ENCODE measurements at places on chromosomes 2 and 18.
A peak's percentile ranks its signal among the peaks of the same experiment; 100 is the strongest.

DNA sequence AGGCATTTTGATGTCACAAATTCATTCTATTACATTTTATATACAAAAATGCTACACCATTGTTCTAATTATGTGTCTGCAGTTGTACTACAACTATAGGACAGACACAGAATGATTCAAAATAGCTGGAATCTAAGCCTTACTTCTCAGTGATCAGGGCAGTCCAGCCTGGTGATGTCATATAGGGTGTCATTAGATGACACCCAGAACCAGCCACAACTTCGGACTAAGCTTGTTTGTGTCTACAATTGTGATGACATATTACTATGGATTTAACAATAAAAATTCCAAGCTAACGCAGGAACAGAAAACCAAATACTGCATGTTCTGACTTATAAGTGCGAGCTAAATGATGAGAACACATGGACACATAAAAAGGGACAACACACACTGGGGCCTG is 31.0 kb downstream of the M1AP start:
- DNase-seq: no peak

DNA sequence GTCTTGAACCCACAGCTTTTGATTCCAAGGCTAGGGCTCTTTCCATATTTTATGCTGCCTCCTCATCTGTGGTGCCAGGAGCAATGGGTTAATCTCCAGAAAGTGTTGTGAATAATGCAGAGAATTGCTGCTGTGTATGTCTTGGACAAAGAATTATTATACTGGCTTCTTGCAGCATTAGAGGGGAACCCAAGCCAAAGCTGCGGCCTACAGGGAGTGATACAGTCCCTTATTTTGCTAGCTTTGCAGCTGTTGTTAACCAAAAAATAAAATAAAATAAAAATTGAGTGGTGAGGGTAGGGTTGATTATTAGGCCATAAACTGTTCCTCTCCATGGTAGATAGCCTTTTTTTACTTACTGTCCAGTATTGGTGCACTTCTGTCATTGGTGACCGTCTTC is 16.7 kb downstream of the WIPF1 start:
- DNase-seq: no peak

DNA sequence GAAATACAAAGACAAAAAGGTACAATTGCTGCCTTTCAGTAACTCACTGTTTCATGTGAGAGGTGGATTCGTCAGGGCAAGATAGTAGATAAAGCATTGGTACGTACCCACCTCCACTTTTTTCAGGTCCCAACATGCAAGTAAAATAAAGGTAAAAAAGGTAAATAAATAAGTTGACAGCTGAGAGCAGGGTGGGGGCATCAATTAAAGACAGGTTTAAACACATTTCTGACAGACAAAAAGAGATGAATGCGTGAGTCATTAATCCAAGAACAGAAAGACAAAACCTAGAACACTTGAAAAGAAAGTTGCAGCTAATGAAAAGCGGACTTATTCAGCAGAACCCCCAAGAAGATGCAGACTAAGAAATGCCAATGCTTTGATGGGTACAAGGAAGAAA is 979.6 kb upstream of the CDH2 start:
- no peak for DNase-seq

DNA sequence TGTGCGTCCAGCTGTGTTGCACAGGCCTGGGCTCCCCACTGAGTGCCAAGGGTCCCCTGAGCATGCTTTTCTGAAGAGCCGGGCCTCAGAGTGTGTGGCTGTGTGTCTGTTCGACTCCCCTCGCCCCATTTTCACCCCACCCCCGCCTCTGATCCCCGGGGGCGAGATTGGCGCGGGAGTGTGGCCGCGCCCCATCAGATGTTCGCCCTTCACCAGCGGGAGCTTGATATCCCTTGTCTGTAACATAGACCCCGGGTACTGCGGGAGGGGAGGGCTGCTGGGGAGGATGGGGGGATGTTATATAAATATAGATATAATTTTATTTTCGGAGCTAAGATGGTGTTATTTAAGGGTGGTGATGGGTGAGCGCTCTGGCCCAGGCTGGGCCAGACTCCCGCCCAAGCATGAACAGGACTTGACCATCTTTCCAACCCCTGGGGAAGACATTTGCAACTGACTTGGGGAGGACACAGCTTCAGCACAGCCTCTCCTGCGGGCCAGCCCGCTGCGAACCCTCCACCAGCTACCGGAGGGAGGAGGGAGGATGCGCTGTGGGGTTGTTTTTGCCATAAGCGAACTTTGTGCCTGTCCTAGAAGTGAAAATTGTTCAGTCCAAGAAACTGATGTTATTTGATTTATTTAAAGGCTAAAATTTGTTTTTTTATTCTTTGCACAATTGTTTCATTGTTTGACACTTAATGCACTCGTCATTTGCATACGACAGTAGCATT is 1.5 kb downstream of the RHOB start:
- no peak for DNase-seq

GRCh38 chr18:55982992-55983391 is 395.0 kb upstream of the TCF4 start:
- DNase-seq: no peak

GRCh38 chr2:230589497-230590015 is 123.1 kb upstream of the CAB39 start:
- peak; percentile 32 for DNase-seq

- no peak for DNase-seq
Measured at GRCh38 chr18:80143881-80144280, 34.8 kb downstream of the ADNP2 start.

GRCh38 chr2:796141-796985 is 119.2 kb upstream of the TMEM18 start:
- no peak for DNase-seq

- no peak for DNase-seq
Measured at GRCh38 chr18:46310258-46310657, 206.1 kb downstream of the HAUS1 start.

DNA sequence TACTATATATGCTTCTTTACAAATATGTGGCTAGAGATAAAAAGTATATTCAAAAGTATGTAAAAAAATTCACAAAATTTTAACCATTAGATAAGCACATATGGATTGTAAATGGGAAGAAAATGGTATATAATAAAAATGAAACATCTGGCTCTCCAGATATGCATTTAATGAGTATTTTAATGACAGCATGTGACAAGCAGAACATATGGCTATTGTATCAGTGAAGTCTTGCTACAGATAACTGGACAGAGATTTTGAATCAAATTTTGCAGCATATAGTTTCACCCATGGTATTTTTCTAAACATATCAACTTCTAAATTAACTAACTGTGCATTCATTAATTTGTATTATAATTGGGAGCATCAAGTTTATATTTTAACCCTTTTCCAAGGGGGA is 5.0 kb upstream of the ABCA12 start:
- no peak for DNase-seq

- DNase-seq: no peak
Measured at GRCh38 chr2:141848191-141848590, 282.6 kb downstream of the LRP1B start.

GRCh38 chr18:21914739-21915319 is 174.2 kb downstream of the MIB1 start:
- no peak for DNase-seq

- no peak for DNase-seq
Measured at GRCh38 chr18:9671214-9671613, 36.9 kb upstream of the RAB31 start.

- no peak for DNase-seq
Measured at GRCh38 chr2:9573013-9573720, 17.5 kb upstream of the ADAM17 start.

DNA sequence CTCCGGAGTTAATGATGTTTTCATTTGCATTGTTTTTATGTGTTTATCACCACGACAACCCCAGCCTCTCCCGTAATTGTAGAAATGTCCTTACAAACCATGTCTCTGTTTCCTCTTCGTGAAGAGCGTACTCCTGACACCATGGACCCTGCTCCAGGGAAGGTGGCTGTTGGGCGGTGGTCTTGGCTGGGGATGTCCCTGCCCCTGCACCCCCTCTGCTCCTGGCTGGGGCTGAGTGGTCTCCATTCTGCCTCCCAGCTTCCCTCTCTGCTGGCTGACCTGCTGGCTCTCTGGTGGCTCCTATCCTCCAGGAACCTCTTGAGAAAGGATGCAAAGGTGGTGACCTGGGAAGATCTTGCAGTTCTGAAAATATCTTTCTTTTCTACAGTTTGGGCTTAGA is 81.1 kb downstream of the ASB1 start:
- no peak for DNase-seq

DNA sequence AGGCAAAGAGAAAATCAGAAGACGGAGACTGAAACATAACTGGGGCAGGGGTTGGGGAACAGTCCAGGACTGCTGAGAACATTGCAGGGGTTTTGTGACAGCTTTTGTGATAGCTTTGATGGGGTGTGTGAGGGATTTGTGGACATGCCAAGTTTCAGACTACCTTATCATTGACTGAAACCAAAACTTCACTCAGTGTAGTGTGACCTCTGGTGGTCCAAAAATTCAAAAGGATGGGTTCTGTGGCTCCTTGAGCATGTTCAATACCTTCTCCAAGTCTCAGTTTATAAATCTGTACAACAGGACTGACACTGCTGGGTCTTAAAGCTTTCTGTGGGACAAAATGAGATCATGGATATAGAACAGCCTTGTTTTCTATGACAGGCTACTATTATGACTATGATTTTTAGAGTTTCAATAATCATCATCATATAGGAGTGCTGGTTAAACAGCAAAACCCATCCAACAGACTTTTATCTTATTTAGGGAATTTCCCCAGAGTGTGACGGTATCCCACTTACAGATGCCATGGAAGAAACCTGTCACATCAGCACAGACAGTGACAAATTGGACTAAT is 259.2 kb upstream of the SLC14A2 start:
- no peak for DNase-seq

DNA sequence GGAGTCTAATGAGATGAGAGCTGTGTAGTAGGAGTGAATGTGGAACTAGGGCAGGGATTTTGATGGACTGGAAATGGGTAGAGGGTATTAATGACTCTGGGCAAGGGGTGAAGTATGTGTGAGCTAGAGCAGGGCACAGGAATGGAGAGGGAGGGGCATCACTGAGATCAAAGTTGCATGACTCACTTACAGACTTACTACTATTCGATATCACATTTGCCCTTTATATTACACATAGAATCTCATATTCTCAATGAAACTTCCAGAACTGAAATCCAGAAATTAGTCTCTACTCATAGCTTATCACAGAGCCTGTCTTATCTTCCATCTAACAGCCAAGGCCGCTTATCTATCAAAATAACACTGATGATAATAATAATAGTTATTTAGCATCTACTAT is 20.0 kb upstream of the ITGB6 start:
- DNase-seq: no peak

DNA sequence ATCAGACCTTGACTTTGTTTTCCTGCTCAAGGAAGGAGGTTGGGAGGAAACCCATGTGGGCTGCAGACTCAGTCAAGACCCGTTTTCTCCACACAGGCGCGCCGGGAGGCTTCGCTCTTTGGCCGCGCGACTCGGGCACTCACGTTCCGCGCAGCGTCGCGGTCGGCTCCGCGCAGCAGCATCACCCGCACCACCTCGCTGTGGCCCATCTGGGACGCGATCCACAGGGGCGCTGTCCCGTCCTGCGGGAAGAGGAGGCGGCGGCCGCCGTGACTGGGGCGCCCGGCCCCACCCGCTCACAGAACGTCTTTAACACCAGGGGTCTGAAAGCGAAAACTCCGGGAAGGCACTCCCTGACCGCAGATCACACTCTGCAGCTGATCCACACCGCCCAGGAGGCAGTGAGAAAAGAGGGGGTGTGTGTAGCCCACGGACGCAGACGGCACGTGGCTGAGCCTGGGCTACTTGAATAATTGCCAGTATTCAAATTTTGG is 33.1 kb upstream of the NPC1 start:
- DNase-seq: peak; percentile 9

- no peak for DNase-seq
Measured at GRCh38 chr2:24521162-24521857, 30.3 kb downstream of the NCOA1 start.

DNA sequence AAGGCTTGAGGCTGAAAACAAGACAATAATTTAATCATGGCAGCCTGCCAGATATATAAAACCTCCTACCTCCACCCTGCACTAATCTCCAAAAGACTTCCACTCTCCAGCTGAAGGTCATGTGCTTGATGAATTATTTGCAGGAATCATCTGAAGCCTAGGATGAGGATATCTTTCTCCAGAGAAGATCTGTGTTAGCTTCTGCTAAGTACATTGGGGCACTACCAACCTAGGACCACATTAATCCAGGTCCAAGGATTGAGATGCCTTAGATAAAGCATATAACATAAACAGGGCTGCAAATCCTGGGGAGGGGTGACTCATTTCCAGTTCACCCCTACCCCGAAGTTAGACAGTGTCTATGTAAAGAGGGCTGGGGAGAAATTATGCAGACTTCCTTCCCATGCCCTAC is 80.5 kb upstream of the FRZB start:
- no peak for DNase-seq

- DNase-seq: no peak
Measured at GRCh38 chr2:71951718-71952404, 195.8 kb downstream of the CYP26B1 start.

DNA sequence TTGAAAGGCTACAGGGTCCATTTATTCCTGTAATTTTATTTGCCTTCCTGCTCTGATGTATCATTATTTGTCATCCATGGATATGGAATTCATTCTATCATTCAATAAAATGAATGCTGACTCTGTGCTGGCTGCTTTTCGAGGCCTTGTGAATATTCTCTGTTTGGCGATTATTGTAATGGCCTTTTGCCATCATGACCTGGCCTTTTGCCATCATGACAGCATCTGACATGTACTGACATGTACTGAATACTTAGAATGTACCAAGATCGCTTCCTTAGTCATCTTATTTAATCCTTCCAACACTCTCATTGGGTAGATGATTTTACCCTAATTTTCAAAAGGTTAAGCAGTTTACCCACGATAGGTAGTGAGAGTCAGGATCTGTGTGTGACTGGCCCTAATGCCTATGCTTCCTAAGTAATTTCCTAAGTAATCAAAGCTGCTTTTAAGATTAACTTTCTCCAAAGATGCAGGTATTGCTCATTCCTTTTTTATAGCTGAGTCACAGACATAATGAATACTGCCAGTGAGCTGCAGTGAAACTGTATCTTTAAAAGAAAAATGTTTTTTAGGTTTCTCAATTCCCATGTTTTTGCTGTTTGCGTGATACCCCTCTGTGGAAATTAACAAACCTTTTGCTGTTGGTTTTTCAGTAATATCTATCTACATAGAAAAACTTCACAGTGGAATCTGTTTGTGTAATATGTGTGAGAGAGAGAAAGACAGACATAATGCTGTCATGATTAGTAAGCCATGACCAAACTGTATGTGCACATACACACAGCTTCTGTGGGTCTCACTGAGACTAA is 127.8 kb downstream of the CERS6 start:
- DNase-seq: no peak

- no peak for DNase-seq
Measured at GRCh38 chr2:193894081-193894480, 1699.3 kb upstream of the TMEFF2 start.
